ENCODE measurements at places on chromosomes 4 and X. TPM values are rescaled to one million over a fixed set of nuclear protein-coding genes. Genes with fewer than 3 reads are reported as not detected.
A peak's percentile ranks its signal among the peaks of the same experiment; 100 is the strongest.

DNA sequence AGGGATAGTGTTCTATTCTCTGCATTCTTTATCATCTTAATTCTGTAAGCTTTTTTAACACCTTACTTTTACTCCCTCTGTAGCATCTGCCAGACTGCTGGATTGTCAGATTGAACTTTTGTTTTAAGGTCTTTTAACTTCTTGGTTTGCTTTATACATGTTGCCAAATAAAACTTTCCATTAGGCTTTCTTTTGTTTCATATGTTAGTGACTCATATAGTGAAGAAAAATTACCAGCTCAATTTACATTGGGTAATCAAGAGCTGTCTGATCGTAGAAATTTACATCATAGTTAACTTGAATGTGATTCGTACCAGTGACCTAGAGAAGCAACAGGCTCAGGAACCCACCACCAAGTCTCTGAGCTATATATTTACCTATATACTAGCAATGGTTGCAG, 28.5 kb upstream of the KLHL4 start:
- DNase-seq = no peak

DNA sequence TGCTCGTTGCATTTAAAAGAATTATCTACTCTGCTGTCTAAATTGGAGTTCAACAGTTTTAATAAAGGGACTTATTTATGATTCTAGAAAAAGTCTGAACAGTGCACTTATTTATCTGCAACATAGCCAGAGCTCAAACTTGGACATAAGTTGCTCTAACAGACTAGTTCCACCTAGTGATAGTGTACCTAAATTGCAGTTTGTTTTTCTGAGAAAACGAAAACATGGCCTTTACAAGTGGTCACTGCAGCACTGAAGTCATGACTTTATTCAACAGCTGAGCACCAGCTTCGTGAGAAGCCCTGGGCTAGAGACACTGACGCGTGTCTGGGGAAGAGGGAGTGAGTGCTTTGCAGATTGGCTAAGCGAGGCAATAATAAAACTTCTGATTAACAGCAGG, 77.3 kb upstream of the IGSF1 start:
- DNase-seq = peak; percentile 5

- DNase-seq = no peak
These were observed 275.9 kb downstream of the ARHGAP10 start for GRCh38 chr4:148007792-148008191.

- peak; percentile 66 for DNase-seq
These were observed 5.5 kb upstream of the TMEM255A start for GRCh38 chrX:120316587-120317283.

GRCh38 chr4:8593264-8594096, 915 bp downstream of the CPZ start:
- no peak for DNase-seq

DNA sequence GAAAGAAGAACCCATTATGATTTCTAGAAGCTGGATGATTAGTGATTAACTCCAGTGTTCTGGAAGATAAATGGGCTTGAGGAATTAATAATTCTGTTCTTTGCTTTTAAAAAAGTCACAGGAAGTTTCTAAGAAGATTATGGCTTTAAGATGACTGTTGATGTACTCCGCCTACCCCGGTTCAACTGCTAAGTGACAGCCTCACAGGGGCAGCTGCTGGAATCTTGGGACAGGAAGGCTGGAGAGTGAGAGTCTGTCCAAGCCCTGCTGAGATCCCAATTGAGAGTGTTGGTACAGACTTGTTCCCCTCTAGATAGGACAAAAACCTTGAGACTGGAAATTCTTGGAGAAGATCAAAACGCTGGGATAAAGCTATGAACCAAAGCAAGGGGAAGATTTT, 37.3 kb downstream of the NPY1R start:
- DNase-seq = no peak

GRCh38 chr4:58957711-58958110, 1847.5 kb upstream of the IGFBP7 start:
- DNase-seq = no peak

GRCh38 chr4:53010318-53010717, 148.2 kb downstream of the RASL11B start:
- no peak for DNase-seq

GRCh38 chr4:173449380-173449717, 50.4 kb upstream of the SCRG1 start:
- DNase-seq = no peak

DNA sequence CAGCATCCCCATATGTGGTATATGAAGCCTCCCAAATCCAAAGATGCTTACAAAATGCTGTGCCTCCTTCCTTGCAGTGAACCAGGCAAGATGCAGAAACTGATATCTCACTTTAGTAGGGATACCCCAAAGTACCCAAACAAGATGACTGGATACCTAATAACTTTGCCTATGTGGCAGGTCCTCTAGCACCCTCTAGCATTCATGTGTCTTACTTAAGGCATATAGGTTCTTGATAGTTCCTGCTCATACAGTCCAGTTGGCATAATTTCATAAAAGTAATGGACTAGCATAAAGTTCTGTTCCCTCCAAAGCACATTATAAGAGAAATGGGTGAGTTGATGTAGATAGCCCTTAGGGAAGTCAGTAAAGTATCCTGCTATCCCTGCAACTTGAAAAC, 36.8 kb upstream of the SPP1 start:
- no peak for DNase-seq

GRCh38 chrX:115490814-115491213, 70.2 kb upstream of the PLS3 start:
- no peak for DNase-seq

- DNase-seq = peak; percentile 56
These were observed 19.1 kb downstream of the PRIMPOL start for GRCh38 chr4:184668511-184669114.

- DNase-seq = no peak
These were observed 459.5 kb downstream of the ANKRD50 start for GRCh38 chr4:124253080-124253479.

GRCh38 chr4:6116696-6117285, 83.6 kb downstream of the JAKMIP1 start:
- no peak for DNase-seq

DNA sequence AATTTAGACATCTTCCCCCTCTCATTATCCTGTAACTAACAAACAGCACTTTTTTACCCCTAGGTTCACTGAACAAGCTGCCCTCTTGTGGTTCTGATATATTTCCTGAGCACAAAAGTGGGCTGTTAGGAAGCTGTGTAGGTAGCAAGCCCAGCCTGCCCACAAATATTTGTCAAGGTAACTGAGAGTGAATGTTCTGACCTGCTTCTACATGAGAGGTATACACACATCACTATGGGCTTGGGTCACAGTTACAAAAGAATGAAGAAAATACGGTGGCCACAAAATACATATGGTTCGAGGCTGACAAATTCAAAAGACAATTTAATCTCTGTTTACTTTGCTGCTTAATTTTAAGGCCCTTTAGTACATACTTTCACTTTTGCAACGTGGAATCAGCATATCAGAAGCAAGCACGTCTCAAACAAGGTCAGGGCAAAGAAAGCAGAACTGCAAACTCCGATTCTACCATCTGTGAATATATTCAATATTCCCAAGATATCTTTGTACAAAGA, 78.7 kb downstream of the RBM47 start:
- no peak for DNase-seq

- DNase-seq = peak; percentile 61
These were observed 586.0 kb upstream of the AADAT start for GRCh38 chr4:170675568-170676262.

DNA sequence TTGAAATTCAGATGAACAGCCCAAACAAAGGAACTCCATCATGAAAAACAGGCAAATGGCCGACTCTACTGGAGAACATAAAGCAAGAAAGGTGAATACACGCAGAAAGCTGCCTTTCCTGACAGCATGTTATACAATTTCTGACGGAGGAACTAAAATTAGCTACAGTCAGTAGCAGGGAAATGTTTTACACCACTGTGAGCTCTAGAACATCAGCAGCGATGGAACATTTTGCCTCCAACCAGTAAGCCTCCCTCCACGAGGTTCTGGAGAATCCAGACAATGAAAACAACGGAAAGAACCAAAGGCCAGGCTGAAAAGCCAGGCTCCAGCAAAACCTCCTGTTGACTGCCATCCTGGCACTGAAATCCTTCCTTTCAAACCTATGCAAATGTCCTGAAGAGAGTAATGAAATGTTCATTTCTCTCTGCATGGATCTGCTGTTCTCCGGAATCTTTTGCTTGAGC, 78.9 kb downstream of the IRF2 start:
- DNase-seq = no peak

DNA sequence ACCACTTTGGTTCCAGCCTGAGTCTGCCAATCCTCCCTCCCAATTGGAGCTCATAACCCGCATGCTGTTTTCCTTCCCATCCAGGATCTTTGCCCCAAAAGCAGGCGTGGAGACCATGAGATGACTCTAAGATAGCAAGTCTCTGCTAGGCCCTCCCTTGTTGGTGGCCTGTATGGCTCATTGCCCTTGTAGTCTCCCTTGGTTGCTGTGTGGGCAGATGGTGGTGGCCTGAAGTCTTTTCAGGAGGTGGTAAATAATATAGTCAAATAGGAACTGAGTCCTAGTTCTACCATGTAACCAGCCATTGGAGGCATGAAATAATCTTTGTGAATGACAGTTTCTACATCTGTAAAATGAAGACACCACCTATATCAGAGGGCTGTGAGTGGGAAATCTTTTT, 1.2 kb downstream of the ATP6AP1 start:
- no peak for DNase-seq

DNA sequence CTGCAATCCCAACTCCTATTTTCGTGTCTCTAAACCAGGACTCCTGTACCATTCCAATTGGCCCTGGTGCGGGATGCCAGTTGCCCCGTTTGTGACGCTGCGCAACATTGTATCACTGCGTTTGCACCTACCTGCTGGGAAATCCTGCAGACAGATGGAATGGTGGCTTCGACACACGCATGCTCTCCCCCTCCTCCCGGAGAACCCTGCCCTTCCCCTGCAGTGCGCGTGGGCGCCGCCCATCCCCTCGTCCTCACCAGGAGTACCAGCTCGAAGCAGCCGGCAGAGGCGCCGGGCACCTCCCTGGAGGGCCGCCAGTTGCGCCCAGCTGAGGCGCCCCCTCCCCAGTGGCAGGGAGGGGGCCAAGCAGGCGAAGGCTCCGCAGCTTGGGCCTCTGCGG, 1.4 kb downstream of the DGKK start:
- no peak for DNase-seq

DNA sequence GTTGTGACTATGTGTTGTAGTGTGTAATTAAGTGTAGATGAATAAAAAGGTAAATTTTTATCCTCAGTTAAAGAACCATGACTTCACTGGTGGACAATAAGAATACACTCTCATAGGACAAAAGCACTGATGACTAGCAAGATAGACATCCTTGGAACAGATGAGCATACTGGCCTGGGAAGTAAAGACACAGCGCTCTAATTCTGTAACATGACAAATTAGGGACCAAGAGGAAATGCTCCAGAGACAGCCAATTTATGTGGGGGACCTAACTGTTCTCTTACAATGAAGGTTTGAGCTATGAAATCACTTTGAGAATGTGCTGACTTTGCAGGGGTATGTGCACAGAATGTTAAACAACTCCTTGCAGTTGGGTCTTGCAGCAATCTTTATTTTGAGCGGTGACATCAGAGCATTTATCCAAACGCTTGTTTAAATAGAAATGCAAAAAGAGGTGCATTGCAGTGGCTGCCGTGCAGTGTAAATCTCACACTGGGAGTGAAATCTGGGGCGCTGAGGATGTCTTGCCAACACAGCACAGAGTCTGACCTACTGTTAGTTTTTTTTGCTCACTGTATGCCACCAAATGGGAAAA, 109.3 kb downstream of the MAGEC2 start:
- DNase-seq = no peak

The PAGE1 gene
- total RNA-seq = 12.3 TPM

The FAT4 gene
- 1.1 TPM for total RNA-seq

The BEX5 gene
- total RNA-seq = not detected

The IL9R gene
- total RNA-seq = 0.27 TPM

The PCSK1N gene
- not detected for total RNA-seq

Measured in HT1080 (cell line).